ENCODE measurements at places on chromosomes 2 and 18. TPM values are rescaled to one million over a fixed set of nuclear protein-coding genes. Genes with fewer than 3 reads are reported as not detected.

DNA sequence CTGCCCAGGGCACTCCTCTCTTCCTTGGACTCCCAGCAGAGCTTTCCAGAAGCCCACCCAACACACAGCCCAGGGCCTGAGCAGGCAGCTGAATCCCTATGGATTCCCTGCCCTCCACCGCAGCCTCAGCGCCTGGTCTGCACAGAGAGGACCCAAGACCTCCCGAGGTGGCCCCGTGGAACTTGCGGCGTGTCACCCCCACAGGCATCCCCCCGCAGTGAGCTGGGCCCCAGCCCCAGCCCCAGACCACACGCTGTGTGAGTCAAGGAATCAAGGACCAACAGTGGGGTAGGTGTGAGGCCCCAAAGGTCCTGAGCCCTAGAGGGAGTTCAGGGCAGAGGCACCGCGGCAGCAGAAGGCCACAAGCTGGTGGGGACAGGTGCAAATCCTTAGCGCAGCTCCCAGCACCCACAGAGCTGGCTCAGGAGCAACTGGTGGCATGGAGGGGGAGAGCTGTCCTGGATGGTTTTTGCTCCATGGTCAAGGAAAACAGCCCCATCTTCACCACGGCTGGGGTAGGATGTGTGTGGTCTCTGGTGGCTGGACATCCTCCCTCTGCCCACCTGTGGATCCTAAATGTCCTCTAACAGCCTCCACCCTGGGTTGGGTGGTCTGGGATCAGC lies 8.5 kb downstream of the HS6ST1 start:
- no peak overlapping the region for H3K4me3 ChIP-seq
- peaks cover 91% of the 10 kb centered on the region for H3K4me1 ChIP-seq
- H3K27me3 ChIP-seq, result no peaks in the 10 kb centered on the region
- DNase-seq, result peak; percentile 1
- peak overlapping the region; percentile 59 for H3K27ac ChIP-seq

GRCh38 chr2:163471947-163472346 lies 263.9 kb downstream of the FIGN start:
- no peak overlapping the region for H3K4me3 ChIP-seq
- DNase-seq, result no peak
- no peaks in the 10 kb centered on the region for H3K36me3 ChIP-seq
- H3K27me3 ChIP-seq, result no peaks in the 10 kb centered on the region
- H3K4me1 ChIP-seq, result no peaks in the 10 kb centered on the region

- H3K27ac ChIP-seq, result no peak overlapping the region
- H3K36me3 ChIP-seq, result no peaks in the 10 kb centered on the region
- no peak overlapping the region for H3K4me3 ChIP-seq
- H3K27me3 ChIP-seq, result no peaks in the 10 kb centered on the region
- H3K4me1 ChIP-seq, result peaks cover 3% of the 10 kb centered on the region
Observed at GRCh38 chr2:29615183-29615582, 306.2 kb downstream of the ALK start.

DNA sequence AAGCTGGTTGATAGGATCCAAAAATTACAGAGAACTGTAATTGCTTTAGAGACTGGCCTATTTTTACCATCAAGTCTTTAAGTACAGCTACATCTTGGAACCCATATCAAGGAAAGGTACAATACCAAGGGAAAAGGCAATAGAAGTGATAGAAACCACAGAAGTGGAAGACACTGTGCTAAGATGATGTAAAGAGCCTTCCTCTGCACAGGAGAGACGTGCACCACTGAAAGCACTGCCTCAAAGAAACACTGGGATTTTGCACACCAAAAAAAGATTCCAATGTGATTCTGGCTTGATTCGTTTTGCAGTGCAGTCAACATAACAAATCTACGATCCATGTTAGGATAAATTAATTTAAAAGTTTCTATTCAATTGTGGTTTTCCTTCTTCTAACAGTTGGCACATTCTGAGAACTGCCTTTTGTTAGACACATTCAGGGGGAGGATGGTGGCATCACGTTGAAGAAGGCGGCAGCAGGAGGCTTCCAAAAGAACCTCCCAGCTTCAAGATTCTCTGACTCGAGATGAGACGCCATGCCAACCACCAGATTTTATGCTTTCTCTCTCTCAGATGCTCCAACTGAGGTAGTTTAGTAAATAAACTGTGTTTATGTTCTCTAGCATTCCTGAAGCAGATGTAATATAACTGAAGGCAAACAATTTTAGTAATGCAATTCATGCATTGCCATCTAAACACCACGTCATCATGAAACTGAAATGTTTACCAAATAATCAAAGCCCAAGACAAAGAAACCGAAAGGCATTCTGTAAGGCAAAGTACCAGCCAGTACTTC lies 102.9 kb downstream of the BCL2 start:
- H3K36me3 ChIP-seq, result no peaks in the 10 kb centered on the region
- no peak for DNase-seq
- H3K27me3 ChIP-seq, result no peaks in the 10 kb centered on the region
- H3K27ac ChIP-seq, result no peak overlapping the region
- no peaks in the 10 kb centered on the region for H3K4me1 ChIP-seq

GRCh38 chr18:832085-832681 lies 20.1 kb upstream of the YES1 start:
- H3K27ac ChIP-seq, result no peak overlapping the region
- H3K27me3 ChIP-seq, result peaks cover 10% of the 10 kb centered on the region
- no peak overlapping the region for H3K4me3 ChIP-seq
- DNase-seq, result peak; percentile 60
- H3K36me3 ChIP-seq, result no peaks in the 10 kb centered on the region

- no peak overlapping the region for H3K4me3 ChIP-seq
- H3K27me3 ChIP-seq, result no peaks in the 10 kb centered on the region
- H3K4me1 ChIP-seq, result peaks cover 24% of the 10 kb centered on the region
- H3K27ac ChIP-seq, result peak overlapping the region; percentile 76
- no peak for DNase-seq
- H3K36me3 ChIP-seq, result no peaks in the 10 kb centered on the region
Observed at GRCh38 chr2:43521568-43521967, 74.3 kb downstream of the THADA start.

MORN2 gene
- 2.6 TPM for total RNA-seq

TTN gene
- total RNA-seq, result 12.8 TPM

NXPH2 gene
- total RNA-seq, result not detected

RNF144A gene
- 8.4 TPM for total RNA-seq

Measured in stomach (tissue), 19 donors.